ENCODE measurements at places on chromosomes 13 and 19. TPM values are rescaled to one million over a fixed set of nuclear protein-coding genes. Genes with fewer than 3 reads are reported as not detected.

The IL4I1 gene
- 0.09 TPM for polyA plus RNA-seq

The KIR2DL4 gene
- polyA plus RNA-seq: not detected

The ATP4A gene
- polyA plus RNA-seq: not detected

The RFPL4AL1 gene
- polyA plus RNA-seq: not detected

The SMAD9 gene
- not detected for polyA plus RNA-seq

The CD79A gene
- not detected for polyA plus RNA-seq

The SLC17A7 gene
- polyA plus RNA-seq: 5.7 TPM

The ZNF575 gene
- 0.98 TPM for polyA plus RNA-seq

The DNAAF3 gene
- polyA plus RNA-seq: 65.0 TPM

The DHRS12 gene
- polyA plus RNA-seq: 0.82 TPM

The DENND1C gene
- polyA plus RNA-seq: 1.2 TPM

The PALM gene
- 2.1 TPM for polyA plus RNA-seq

The OVOL3 gene
- polyA plus RNA-seq: not detected

The SLC25A42 gene
- 25.5 TPM for polyA plus RNA-seq

The GARIN5B gene
- not detected for polyA plus RNA-seq

The CEACAM16 gene
- not detected for polyA plus RNA-seq

The CD209 gene
- polyA plus RNA-seq: not detected

The B9D2 gene
- 3.5 TPM for polyA plus RNA-seq

The VAV1 gene
- 11.1 TPM for polyA plus RNA-seq

The ARHGEF18 gene
- polyA plus RNA-seq: 6.8 TPM

The LHFPL6 gene
- polyA plus RNA-seq: not detected

The CGB8 gene
- not detected for polyA plus RNA-seq

The ADM5 gene
- 5.7 TPM for polyA plus RNA-seq

The CGB5 gene
- polyA plus RNA-seq: not detected

The ZNF570 gene
- 0.23 TPM for polyA plus RNA-seq

The GFY gene
- 0.11 TPM for polyA plus RNA-seq

The CRX gene
- not detected for polyA plus RNA-seq

The TNFSF11 gene
- not detected for polyA plus RNA-seq

The SYNE4 gene
- 0.48 TPM for polyA plus RNA-seq

The NCR1 gene
- polyA plus RNA-seq: 0.88 TPM

The PRSS57 gene
- 1.5 TPM for polyA plus RNA-seq

The KIR2DL3 gene
- polyA plus RNA-seq: not detected

The COG6 gene
- polyA plus RNA-seq: 7.6 TPM

The SMIM44 gene
- polyA plus RNA-seq: not detected

The ZNF763 gene
- not detected for polyA plus RNA-seq

The CEBPA gene
- polyA plus RNA-seq: 0.15 TPM

The SIGLEC8 gene
- polyA plus RNA-seq: 0.25 TPM

The CBLC gene
- not detected for polyA plus RNA-seq

The LSM7 gene
- polyA plus RNA-seq: 650 TPM

The OPA3 gene
- 7.0 TPM for polyA plus RNA-seq

The YIF1B gene
- 617 TPM for polyA plus RNA-seq

The BRSK1 gene
- polyA plus RNA-seq: 9.3 TPM

The TMEM150B gene
- 0.47 TPM for polyA plus RNA-seq

The ZNF285 gene
- 0.38 TPM for polyA plus RNA-seq

The F2RL3 gene
- polyA plus RNA-seq: 22.0 TPM
